ENCODE measurements at places on chromosomes 4 and X. TPM values are rescaled to one million over a fixed set of nuclear protein-coding genes. Genes with fewer than 3 reads are reported as not detected.

DNA sequence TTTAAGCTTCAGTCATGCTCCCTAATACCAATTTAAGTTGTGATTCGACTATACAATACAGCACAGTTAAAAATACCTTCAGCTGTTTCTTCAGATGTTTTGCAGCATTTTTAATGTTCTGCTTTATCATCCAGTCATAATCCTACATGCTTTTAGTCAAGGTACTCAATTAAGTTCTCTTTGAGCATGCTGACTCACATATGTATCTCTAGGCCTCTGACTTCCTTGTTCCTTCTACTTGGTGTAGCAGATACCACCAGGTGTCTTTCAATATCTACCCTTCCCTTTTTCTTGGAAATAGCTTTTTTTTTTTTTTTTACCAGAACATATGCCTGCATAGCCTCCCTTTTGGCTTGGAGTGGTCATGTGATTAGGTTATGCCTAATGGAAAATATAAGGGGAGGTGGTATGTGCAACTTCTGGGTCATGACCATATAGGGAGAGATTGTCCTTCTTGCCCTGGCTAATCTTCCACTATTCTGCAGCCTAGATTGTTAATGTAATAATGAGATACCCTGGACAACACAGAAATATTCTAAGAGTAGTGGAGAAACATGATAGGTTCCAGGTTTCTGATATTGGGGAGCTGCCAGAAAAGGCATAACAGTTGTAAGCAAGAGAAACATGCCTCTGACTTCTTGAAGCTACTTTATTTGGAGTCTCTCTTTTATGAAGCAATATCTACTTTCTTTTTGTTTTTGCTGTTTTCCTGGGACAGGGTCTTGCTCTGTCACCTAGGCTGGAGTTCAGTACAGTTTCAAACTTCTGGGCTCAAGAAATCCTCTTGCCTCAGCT is 737.2 kb upstream of the SLIT2 start:
- H3K27ac ChIP-seq, result no peak overlapping the region
- H3K4me1 ChIP-seq, result no peaks in the 10 kb centered on the region
- no peaks in the 10 kb centered on the region for H3K27me3 ChIP-seq
- H3K4me3 ChIP-seq, result no peak overlapping the region

GRCh38 chrX:17788956-17789562 is 51.8 kb downstream of the SCML1 start:
- no peaks in the 10 kb centered on the region for H3K36me3 ChIP-seq
- no peaks in the 10 kb centered on the region for H3K4me1 ChIP-seq
- no peak overlapping the region for H3K4me3 ChIP-seq
- no peak for DNase-seq
- H3K27ac ChIP-seq, result no peak overlapping the region

DNA sequence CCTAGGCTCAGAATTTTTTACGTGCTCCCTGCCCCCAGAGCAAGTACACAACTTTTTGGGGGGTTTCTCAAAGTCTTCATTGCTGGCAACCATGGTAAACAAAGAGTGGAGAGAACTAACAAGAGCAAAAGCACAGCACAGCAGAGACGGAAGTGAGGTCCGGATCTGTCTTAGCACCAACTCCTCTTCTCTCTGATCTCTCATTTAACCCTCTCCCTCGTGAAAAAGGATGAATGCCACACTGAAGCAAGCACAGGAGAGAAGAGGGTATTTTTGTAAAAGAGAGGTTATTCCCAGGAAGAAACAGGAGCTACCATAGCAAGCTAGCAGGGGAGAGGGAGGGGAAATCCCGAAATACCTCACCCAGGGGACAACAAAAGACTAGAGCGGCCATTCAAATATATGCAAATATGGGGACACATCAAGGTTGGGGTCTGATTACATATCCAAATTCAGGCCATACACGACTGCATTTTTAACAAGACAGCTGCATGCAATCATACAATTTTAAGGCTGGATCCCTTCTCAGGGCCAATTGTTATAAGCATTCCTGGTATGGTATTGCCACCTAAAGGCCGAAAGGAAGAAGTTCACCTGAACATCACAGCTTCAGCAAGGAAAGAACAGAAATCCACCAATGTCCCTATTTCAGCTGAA is 46.6 kb downstream of the CD40LG start:
- no peak overlapping the region for H3K27ac ChIP-seq
- no peaks in the 10 kb centered on the region for H3K4me1 ChIP-seq
- DNase-seq, result no peak
- no peak overlapping the region for H3K4me3 ChIP-seq

- H3K27me3 ChIP-seq, result no peaks in the 10 kb centered on the region
- no peaks in the 10 kb centered on the region for H3K4me1 ChIP-seq
- no peak overlapping the region for H3K4me3 ChIP-seq
- H3K36me3 ChIP-seq, result no peaks in the 10 kb centered on the region
- H3K27ac ChIP-seq, result no peak overlapping the region
- no peak for DNase-seq
These were observed 79.4 kb downstream of the SLC9A6 start for GRCh38 chrX:136064661-136065043.

NUP62CL gene
- 1.5 TPM for total RNA-seq

GRCh38 chr4:140906993-140907962 is 151.1 kb upstream of the TBC1D9 start:
- no peak for DNase-seq
- H3K4me3 ChIP-seq, result no peak overlapping the region
- no peak overlapping the region for H3K27ac ChIP-seq
- H3K27me3 ChIP-seq, result no peaks in the 10 kb centered on the region

GRCh38 chrX:142999199-142999701 is 26.5 kb upstream of the SPANXN4 start:
- H3K4me1 ChIP-seq, result no peaks in the 10 kb centered on the region
- no peaks in the 10 kb centered on the region for H3K36me3 ChIP-seq
- H3K27ac ChIP-seq, result no peak overlapping the region
- no peak for DNase-seq
- no peaks in the 10 kb centered on the region for H3K27me3 ChIP-seq

Measured in Caco-2 (cell line).